ENCODE measurements at places on chromosomes 2 and 18. TPM values are rescaled to one million over a fixed set of nuclear protein-coding genes. Genes with fewer than 3 reads are reported as not detected.
A peak's percentile ranks its signal among the peaks of the same experiment; 100 is the strongest.

DNA sequence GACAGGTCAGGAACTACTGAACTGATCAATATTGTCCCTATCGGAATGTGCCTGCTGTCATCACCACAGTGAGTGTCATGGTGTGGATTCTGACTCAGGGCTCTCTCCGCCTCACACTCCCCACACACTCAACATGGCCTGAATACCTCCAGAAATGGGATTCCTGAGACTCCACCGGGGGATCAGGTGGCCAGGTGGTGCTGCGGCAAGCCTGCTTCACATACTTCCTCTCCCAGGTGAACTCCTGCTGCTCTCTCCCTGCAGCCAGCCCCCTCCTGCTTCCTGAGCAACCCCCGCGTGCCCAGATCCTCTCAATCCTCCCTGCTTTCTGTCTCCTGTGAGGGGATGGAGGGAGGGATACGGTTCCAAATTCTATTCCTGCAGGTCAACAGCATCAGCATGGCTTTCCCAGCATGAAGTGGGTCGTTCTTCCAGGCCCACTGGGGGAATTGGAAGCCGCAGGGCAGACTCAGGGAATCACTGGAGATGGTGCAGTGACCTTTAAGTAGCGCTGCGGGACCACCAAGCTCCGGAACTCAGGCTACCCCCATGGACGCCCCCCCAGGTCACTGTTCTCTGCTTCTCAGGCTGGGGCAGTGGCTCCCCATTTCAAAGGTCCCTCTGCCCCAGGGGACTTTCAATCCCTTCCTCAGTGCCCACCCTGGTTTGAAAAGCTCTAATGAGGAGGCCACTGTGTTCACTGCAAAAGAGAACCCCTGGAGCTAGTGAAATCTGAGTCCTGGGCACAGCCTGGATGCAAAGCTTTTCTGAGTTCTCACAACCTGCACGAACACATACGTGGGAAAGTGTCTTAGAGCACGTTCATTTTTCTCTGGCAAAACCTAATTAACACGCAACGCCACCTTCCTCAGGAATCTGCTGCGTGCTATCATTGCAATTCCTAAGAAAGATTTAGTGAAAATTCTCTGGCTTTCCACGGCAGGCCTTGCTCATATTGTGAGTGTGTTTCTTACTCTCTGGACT, 168.4 kb downstream of the ZFP36L2 start:
- DNase-seq, result no peak

The RAB17 gene
- 0.13 TPM for total RNA-seq

GRCh38 chr18:76622651-76623050, 127.6 kb upstream of the ZNF516 start:
- DNase-seq, result no peak

- DNase-seq, result peak; percentile 71
These were observed 38.5 kb downstream of the LPIN1 start for GRCh38 chr2:11784747-11785610.

- DNase-seq, result no peak
These were observed 61.8 kb downstream of the BIN1 start for GRCh38 chr2:127044977-127045661.

GRCh38 chr2:28810384-28811285, at the start of gene SPDYA:
Gene SPDYA, plus strand, starts transcription at chr2:28810834. Its CDS starts 5,181 bp downstream, at chr2:28816015.
- DNase-seq, result no peak

DNA sequence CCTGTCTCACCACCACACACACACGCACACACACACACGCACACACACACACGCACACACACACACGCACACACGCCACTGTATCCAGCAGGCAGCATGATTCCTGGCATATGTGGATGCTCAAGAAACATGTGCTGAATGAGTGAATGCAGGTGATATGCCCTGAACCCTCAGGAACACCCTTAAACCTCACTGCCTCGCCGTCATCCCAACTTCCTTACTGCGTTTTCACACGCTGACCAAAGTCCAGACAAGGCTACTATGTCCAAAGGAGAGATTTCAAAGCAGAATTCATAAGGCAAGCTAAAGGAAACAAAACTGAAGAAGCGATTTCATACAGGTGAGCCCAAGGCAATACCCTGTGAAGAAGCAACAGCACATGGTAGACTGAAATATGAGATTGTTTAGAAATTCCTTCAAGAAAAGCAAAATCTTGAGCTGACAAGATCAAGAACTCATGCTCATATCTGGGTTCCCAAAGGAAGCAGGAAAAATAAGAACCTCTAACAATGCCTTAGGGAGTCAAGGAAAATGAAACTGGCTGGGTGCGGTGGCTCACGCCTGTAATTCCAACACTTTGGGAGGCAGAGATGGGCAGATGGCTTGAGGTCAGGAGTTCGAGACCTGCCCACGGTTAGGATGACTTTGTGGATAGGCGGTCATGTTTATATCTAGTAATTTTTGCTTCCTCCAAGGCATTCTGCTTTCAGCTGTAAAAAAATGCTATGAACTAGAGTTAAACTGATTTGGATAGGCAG, 69.1 kb downstream of the TNFRSF11A start:
- DNase-seq, result no peak

DNA sequence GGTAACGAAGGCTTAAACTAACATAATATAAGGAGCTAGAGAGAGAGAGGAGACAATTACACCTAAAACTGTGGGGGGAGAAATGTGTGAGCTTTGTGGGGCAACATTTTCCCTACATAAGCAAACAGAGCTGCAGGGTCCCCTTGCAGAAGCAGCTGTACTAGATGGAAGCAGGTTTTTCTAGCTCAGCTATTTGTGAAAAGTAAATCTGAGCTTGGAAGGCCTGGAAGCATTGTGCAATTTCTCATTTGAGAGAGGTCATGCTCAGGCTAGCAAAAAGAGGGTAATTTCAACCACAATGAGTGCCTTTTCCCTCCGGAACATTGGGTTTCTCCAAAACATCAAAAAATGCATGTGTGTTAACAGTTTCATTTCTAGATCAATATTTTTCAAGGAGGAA, 130.0 kb downstream of the ARL4C start:
- DNase-seq, result no peak

DNA sequence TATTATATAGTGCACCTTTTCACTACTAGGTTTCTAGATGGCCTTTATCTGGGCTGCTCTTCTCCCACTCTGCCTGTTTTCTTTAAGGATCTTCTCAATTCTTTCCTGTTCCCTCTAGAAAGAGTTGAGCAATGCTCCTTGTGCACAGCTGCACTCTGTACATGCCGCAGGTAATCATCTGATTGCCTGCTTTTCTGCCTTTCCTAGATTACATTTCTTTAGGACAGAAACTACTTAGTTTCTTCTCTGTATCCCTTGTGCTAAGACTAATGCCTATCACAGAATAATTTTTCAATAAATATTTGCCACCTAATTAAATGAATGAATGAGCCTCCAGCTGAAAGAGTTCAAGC, 802.4 kb upstream of the ID2 start:
- no peak for DNase-seq

DNA sequence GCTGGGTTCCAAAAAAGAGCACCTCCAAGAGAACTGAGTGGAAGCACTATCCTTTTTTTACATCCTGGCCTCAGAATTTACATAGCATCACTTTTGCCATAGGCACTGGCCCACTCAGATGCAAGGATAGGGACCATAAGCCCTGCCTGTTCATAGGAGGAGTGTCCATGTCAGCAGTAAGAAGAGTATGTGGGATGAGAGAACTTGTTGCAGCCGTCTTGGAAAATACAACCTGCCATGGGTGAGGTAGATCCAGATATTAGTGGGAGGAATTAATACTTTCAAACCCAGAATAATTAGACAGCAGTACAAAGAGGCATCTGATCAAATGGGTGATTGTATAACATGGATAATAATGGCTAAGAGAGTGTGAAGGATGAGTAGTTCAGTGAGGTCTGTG, 110.7 kb upstream of the CELF4 start:
- DNase-seq, result no peak

DNA sequence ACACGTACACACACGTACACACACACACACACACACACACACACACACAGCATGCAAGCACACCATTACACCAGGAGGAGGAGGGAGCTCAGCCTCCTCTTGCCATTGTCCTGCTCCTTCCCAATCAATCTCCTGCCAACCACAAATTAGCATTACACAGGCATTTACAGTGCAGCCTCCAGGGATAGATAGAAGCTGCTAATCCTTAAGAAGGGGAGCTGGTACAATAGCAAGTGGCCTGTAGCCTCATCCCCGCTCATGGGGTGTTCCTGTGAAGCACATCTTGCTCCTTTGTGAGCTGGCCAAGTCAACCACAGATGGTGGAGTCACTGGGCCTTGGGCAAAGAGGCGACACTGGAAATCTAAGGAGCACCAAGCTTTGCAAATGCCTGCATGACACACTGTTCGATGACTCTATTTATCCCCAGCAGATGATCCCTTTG, 110.3 kb upstream of the PKDCC start:
- DNase-seq, result no peak

The CHST9 gene
- not detected for total RNA-seq

The ABCG8 gene
- not detected for total RNA-seq

The QPCT gene
- total RNA-seq, result not detected

The INO80D gene
- 7.7 TPM for total RNA-seq

The TFCP2L1 gene
- total RNA-seq, result 1.00 TPM

- no peak for DNase-seq
These were observed 52.8 kb downstream of the EIF2AK3 start for GRCh38 chr2:88574445-88574844.

DNA sequence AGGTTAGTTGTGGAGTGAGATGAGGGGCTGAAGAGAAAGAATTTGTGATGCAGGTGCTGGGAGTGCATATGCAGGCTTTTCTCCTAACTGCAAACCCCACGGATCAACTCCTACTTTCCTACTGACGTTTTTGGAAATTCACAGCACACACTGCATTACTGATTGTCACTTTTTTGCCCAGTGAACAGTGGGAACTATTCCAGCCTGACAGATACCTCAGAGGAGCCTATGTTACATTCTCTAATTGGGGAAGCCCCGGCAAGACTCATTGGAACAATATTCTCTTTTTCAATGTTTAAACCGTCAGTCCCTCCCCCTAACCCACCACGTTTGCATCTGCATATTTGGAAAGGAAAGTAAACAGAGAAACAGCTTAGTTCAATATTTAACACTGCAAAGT, 126.2 kb downstream of the DPP4 start:
- DNase-seq, result no peak

The KCNG2 gene
- total RNA-seq, result not detected

GRCh38 chr2:161068670-161069069, 91.6 kb upstream of the TANK start:
- DNase-seq, result no peak

- no peak for DNase-seq
These were observed 218.1 kb upstream of the VWC2L start for GRCh38 chr2:214192711-214193110.

GRCh38 chr18:49639643-49640391, 78.0 kb downstream of the LIPG start:
- DNase-seq, result no peak

- peak; percentile 33 for DNase-seq
These were observed 63.4 kb downstream of the MREG start for GRCh38 chr2:215949991-215950404.

The TMEM169 gene
- 0.04 TPM for total RNA-seq

DNA sequence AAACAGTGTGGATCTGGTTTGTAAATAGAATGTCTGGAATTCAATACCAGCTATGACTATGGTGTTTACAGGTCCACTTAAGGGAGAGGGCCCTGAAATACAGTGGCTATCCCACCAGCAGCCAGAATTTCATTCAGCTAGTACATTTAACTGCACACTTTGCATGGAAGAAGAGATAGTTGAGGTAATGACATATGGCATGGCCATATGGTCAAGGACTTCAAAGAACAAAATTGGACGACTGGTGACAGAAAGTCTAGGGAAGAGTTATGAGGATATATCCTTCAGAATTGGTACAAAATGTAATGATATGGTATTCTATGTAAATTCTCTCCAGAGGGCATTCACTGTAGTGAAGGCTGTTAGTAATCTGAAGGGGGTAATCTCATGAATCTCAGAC, 105.0 kb downstream of the IKZF2 start:
- no peak for DNase-seq

DNA sequence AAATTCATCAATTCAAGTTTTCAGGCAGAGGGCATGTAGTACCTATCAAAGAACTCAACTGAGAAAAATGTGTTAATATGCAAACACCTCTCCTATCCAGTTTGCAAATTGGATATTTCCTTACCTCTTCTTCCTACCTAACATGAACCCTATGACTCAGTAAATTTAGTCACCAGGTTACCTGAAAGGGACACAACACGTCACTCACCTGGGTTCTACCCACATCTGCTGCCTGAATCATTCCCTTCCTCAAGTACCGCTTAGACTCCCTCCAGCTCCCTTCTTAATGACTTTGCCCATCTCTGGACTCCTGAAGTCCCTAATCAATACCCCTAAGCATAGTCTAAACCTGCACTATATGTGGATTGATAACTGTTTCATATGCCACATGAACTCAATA, 10.4 kb downstream of the ANKRD44 start:
- DNase-seq, result no peak

DNA sequence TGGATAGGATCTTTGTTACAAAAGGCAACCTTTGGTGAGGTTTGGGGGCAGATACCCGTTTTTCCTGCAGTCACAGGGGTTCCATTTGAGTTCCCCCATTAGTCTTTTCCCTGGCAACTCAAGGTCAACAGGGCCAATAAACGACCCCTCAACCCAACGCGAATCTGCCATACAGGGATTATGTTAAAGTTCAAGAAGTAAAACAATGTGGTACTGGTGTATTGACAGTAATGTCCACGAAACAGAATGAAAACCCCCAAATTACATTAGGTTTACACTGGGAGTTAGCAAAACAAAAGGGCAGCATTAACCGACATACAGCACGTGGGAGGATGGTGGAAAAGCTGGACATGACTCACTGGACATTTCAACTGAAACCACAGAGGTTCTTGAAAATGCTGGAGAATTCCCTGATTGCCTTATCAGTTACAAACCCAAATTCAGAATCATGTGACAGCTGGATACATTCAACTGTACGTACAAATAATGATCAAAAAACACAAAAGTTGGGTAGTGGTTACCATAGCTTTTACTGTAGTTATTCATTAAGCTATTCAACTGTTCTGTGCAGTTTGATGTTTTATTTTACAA, 4.9 kb upstream of the IMP4 start:
- peak; percentile 41 for DNase-seq

Measured in K562 (cell line).